Esophagus squamous epithelium (tissue), 5 donors: ENCODE measurements at places on chromosomes 13 and 19.

GRCh38 chr13:97142452-97142851 lies 79.7 kb upstream of the MBNL2 start:
- no peak for DNase-seq

GRCh38 chr19:15108145-15108844 lies 1.1 kb downstream of the SYDE1 start:
- DNase-seq, result no peak

- DNase-seq, result no peak
These were observed 4.3 kb downstream of the ZNF486 start for GRCh38 chr19:20171285-20171684.

- DNase-seq, result no peak
These were observed 26.0 kb upstream of the GARRE1 start for GRCh38 chr19:34228347-34228746.

DNA sequence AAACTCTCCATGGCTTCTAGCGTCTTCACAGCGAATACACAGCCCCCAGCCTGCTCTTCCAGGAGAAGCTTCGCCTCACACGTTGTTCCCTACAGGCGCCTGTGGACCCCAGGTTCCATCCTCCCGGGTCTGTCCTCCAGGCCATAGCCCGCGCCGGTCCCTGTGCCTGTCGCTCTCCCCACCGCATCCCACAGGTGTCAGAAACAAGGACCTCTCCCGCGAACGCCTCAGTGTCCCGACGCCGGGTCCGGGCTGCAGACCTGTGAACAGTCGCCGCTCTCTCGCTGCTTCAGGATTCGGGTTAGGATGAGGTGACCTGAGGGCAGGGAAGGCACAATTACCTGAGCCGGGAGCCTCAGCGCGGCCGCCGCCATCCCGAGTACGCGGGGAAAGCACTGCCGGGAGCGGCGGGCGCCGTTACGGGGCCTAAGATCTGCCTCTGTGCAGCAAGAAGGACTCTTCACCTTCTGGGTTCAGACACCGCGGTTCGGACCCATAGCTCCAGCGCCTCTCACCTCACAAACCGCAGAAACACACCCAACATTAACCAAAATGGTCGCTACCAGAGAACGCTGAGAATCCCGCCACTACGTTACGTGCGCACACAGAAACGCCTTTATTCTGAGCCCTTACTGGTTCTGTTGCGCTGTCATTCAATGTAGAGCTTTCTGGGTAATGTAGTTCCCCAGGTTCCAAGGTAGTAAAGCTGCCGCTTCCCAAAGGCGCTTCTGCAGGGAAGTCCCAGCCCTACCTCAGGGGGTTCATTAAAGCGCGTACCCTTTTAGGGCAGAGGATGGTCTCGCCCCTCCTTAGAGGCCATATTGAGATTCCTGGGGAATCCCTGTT lies at the start of gene ZNF418:
Gene ZNF418, minus strand, starts transcription at position 583 of the 846 bp plus-strand sequence. CDS start 1,580 bp downstream, outside the sequence.
- no peak for DNase-seq

DNA sequence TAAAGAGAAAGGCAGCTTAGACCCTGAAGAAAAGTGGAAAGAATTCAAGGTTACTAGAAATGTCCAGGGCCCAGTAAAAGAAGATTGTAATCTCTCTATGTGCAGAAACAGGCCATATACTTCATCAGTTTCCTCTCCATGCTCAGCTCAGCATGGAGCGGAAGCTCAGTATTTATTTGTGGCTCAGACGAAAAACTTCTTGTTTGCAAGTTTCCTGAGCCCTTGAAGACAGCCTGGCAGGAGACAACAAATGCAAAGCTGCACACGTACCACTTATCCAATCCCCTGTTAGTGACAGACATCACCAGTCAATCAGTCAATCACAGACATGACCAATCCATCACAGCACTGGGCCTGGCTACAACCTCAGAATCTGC lies 8.1 kb upstream of the KLF2 start:
- no peak for DNase-seq

DNA sequence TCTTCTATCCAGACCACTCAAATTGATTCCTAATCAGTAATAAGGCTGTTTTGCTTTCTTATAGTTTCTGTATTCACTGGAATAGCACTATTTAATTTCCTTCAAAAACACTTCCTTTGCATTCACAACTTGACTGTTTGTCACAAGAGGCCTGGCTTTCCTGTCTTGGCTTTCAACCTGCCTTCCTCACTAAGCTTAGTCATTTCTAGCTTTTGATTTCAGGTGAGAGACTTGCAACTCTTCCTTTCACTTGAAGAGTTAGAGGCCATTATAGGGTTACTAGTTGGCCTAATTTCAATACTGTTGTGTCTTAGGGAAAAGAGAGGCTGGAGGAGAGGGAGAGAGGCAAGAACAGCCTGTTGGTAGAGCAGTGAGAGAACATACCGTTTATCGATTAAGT lies 47.0 kb downstream of the SACS start:
- no peak for DNase-seq

- no peak for DNase-seq
These were observed 12.4 kb upstream of the TPP2 start for GRCh38 chr13:102584434-102584833.

DNA sequence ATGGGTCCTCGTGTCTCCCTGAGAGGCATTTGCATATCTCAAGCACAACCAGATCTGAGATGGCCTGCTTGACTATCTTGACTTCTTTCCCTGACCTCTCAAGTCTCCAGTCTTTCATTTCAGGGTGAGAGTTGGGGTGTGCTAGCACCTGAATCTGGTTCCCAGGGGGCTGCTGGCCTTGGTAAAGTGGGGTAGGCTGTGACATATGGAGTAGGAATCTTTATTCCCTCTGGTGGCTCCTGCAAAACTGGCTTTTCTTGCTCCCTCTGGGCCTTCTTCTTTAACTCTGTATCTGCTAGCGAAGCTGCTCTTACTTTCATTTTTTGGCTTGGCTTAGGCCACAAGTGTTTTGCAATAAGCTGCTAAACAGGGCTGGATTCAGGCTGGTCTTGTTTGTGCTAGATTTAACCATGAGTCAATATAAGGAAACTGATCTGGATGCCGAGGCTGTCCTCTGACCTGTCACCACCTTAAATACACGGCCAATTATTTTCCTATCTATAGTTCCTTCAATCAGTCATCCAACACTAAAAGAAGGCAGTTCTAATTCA lies 42.3 kb downstream of the ZNF493 start:
- DNase-seq, result no peak

DNA sequence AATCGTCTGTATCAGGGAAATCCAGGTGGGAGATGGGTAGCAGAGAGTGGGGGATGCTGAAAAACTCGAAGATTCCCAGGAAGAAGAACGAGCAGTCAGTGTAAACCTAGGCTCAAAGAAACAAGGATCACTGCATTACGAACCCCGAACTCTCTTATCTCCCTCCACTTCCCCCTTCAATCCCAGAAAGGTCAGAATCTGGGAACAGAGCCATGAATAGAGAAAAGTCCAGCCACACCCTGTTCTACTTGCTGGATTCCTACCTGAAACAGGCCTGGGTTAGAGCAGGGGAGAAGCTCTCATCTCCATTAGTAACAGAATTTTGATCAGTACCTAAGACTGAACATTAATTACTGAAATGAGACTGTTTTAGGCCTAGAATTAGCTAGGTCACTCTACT lies 24.4 kb downstream of the EPSTI1 start:
- no peak for DNase-seq

DNA sequence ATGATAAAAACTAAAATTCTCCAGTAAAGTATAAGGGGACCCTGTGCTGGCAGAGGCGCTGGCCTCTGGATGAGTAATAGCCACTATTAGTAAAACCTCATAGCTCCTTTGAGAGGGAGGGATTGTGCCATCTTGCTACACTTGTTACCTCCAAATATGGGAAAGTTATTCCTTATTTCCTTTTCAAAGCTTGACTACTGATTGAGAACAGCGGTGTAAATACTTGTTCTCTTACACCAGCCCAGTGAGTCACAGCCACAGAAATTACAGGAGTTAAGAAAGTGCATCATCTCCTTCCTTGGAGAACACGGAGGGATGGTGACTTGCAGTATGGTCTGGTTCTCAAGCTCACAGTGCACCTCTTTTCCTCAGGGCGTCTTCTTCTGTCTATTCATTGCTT lies 379.0 kb downstream of the EFNB2 start:
- DNase-seq, result no peak

GRCh38 chr13:72199640-72200039 lies 332.6 kb upstream of the DACH1 start:
- no peak for DNase-seq

DNA sequence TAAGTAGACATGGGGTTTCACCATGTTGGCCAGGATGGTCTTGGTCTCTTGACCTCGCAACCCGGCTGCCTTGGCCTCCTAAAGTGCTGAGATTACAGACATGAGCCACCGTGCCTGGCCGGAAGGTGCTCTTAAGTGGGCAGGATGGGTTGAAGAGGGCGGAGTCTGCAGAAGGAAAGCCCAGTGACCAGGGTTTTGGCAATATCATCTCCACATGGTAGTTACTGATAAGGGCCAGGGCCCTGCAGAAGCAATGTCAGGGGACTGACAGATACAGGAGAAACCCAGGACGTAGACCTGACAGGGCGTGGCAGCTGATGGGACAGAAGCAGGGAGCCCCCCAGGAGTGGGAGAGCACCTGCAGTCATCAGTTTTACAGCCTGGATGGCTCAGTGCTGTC lies 45.7 kb upstream of the RNF113B start:
- DNase-seq, result no peak

- no peak for DNase-seq
These were observed 1017.6 kb downstream of the PCDH9 start for GRCh38 chr13:66212511-66212910.

- no peak for DNase-seq
These were observed 157.2 kb upstream of the OBI1 start for GRCh38 chr13:78816154-78816553.

DNA sequence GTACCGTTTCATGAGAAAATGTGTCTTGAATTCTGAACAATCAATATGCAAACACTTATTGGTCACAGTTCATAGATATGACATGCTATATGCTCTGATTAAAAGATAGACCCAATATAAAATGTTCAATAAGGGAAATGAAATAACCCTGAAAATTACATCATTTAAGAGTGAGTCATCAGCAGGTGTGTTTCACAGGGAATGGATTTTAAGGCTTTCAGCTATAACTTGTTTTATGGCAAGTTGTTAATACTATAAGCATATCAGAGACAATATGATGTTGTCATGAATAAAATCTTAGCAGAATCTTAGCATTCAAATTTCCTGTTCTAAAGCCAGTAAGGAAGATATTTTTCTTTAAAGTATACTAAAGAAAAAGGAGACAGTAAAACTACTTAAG lies 483.4 kb upstream of the PCDH9 start:
- no peak for DNase-seq

DNA sequence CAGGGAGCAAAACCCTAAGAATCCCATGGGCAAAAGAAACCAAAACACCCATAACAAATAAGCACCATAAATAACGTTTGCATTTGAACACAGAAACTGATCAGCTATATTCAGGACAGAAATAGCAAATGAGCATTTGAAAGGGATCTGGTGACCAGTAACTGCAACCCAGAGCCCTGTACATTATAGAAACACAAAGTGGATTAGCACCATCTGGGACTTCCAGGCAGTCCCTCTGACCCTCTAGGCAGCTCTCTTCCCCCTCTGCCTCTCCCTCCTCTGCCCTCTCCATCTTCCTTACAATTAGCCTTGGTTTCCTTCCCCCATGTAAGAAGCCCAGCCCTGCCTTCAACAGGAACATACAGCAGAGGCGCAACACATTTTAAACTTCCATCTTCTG lies 215.0 kb downstream of the DCLK1 start:
- DNase-seq, result no peak

- no peak for DNase-seq
These were observed 413.4 kb downstream of the ZNF536 start for GRCh38 chr19:30785458-30786137.

DNA sequence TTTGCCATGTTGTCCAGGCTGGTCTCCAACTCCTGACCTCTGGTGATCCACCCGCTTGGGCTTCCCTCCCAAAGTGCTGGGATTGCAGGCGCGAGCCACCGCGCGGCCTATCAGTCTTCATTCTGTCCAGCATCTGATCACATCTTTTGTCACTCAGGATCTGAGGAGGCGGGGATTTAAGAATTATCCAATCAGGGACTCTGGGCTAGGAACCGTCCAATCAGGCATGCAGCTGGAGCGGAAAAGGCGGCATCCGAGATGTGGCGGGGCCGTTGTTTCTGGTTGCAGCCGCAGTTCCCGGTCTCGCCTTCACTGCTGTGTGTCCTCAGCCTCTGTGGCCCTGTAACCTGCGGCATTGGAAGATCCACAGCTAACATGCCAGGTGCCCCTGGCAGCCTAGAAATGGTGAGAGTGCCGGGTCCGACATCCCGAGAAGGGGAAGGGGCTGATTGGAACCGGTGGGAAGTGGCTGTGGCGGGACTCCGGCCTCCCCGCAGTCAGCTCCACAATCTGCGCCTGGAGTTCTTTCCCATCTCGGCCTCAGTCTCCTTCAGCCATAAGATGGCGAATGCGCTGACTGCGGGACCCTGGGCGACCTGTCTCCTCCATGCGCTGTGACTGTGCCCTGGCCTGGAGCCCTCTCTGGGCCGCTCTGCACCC lies at the start of gene ZNF729:
Gene ZNF729, plus strand, starts transcription at position 291 of the 660 bp plus-strand sequence. Its CDS starts 85 bp downstream, at position 376.
- DNase-seq, result no peak

GRCh38 chr13:30394751-30395191 lies 27.5 kb upstream of the UBE2L5 start:
- no peak for DNase-seq
